Caudate nucleus (tissue), 63 donors: ENCODE measurements at places on chromosomes 7 and 10.

GRCh38 chr7:99010281-99010680 lies 131.9 kb downstream of the TRRAP start:
- no peak for DNase-seq

GRCh38 chr7:45596665-45597095 lies 22.5 kb downstream of the ADCY1 start:
- no peak for DNase-seq

GRCh38 chr10:79018521-79019011 lies 50.2 kb upstream of the ZMIZ1 start:
- DNase-seq, result no peak

- no peak for DNase-seq
These were observed 179.8 kb downstream of the NXPH1 start for GRCh38 chr7:8613191-8613590.

DNA sequence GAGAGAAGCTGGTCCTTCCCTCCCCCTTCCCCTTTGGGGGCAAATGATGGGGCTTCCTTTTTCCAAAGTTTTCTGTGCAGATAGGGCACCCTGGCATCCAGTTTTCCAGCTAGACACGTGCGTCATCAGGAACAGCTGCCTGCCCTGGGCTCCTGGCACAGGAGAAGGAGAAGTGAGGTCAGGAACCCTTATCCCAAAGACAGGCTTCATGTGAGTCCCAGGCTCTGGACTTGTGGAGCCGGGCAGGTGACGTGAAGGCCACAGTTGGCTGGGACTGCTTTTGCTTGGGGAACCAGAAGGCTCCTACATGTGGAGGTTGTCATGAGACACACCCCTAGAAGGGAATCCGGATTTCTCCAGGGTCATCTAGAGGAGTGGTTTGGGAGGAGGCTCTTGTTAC lies 66.5 kb downstream of the RBM20 start:
- DNase-seq, result no peak

GRCh38 chr10:27661514-27662286 lies 83.9 kb downstream of the MKX start:
- no peak for DNase-seq

GRCh38 chr7:17130281-17131059 lies 168.0 kb upstream of the AHR start:
- DNase-seq, result no peak

DNA sequence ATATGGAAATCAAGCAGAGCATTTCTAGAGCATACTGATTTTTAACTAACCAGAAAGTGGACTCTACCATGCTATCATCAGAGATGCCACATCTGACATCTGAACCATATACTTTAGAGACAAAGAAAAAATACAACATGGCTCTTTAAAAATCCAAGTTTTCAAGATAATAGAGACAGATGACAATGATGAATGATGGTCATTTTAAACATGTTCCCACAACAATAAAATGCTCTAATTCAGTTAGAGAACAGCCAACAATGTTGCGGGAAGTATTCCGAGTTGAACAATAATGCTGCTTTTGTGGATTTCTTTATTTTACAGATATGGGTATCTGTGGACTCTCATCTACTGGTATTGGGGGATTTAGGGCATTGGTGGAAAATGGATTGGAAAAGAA lies 52.8 kb downstream of the PRTFDC1 start:
- no peak for DNase-seq

GRCh38 chr10:62244785-62245467 lies 23.7 kb downstream of the RTKN2 start:
- DNase-seq, result no peak

DNA sequence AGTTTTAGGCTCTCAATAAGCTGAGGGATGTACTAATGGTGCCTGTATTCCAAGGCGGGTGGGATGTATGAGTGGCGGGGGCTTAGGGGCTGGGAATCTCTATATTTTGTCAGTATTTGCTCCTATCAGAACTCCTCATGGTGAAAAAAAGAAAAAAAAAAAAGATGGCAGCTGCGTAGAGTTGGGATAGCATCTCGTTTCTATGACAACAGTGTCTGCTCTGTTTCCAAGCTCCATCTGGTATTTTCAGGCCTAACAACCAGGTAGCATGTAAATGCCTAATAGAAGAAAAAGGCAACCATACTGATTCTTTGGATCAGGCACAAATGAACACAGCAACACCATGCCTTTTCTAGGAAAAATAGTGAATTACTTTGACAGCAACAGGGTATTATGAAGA lies 11.7 kb upstream of the CCDC172 start:
- no peak for DNase-seq

DNA sequence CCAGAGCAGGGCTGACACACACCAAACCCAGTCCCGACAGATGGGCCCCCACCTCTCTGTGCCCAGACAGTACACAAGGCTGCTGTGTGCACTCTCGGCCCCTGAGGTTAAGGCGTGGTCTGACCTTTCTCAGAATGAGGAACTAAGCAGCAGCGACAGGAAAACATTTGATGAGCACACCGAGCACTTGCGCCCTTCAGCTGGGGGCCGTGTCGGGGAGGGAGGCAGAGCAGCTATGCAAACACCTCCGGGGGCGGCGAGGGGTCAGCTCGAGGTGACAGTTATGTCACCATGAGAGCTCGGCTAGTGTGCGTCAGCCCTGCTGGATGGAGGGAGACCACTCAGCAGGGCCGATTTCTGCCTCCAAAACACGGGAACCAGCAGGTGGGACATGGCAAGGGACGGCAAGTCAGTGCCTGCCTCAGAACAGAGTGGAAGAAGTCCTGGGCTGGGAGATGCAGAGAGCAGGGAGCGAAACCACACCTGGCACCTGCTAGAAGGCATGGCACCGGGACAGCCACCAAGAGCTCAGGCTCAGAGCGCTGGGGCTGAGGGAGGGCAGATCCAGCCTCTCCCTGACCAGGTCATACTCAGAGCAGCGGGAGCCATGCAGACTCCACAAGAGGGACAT lies 57.4 kb downstream of the CHST15 start:
- DNase-seq, result no peak

DNA sequence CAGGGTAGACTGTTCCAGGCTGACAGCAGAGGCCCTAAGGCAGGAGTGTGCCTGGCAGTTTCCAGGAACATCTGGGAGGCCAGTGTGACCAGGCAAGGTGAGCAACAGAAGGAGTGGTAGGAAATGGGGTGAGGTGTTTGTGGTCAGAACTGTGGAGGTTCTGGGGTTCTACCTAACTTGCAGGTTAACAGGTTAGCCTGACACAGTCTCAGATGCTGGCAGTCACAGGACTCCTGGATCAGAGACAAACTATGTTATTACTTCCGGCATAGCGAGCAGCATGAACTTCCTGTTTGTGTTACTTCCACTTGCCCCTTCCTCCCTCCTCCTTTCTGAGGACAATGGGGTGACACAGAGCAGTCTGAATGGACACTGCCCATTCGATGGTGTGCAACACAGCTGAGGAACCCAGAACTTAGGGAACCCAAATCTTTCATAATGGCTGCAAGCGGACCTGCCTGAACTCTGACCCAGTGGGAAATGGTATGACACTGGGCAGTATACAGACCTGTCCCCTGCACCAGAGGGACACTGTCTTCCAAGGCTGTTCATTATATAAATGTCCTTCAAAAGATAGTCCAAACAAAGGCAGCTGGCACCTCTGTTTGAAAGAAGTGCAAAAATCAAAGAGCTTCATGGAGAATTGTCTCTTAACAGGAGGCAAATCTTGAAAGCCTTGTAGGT lies 3.9 kb upstream of the SAR1A start:
- no peak for DNase-seq

DNA sequence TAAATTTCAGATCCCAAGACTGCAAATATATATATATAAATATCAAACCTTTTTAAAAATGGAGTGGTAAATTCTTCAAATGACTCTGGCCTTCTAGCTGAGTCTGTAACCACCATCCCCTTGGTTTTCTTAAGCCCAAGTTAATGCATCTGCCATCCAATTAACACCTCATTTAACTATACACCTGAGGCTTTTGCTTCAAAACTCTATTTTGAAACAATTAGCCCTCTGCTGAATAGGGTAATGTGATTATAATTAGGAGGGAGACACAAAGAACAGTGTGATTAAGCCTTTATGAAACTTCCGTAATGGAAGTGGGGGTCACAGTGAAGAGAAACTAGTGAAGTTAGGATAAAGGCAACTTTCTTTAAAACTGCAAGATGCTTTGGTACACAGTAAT lies 83.6 kb downstream of the GPR37 start:
- no peak for DNase-seq

DNA sequence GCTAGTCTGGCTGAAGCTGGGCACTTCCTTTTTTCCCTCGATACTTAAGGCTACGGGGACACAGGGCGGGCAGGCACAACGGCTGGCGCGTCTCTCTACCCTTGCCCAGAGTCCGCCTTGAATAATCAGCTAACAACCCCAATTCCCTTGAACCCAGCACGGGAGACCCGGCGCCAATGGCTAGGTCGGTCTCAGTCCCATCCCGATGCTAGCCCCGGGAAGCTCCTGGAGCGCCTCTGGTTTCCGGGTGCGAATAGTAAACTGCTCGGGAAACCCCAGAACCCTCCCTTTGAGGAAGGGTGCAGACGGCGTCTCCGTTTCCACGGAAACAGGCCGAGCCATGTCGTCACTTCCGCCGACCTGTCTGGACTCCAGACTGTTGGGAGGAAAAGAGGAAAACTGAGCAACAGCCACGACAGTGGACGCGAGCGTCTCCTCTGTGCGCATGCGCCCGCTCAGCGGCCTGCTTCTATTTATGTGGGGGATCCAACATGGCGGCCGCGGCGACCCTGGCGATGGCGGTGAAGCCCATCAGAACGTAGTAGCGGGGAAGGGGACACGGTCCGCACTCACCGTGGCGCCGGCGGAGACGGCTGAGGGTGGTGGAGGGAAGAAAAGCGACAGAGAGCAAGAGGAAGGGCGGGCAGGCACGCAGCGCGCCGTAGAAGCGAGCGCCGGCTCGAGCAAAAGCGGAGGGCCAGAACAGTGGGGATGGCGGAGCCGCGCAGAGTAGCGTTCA lies at the start of gene UBN2:
Gene UBN2 (plus strand): TSS at position 464 of the 739 bp plus-strand sequence. CDS start 248 bp downstream, at position 712.
- DNase-seq, result peak; percentile 95

- no peak for DNase-seq
These were observed 28.3 kb downstream of the FZD1 start for GRCh38 chr7:91292506-91292905.

DNA sequence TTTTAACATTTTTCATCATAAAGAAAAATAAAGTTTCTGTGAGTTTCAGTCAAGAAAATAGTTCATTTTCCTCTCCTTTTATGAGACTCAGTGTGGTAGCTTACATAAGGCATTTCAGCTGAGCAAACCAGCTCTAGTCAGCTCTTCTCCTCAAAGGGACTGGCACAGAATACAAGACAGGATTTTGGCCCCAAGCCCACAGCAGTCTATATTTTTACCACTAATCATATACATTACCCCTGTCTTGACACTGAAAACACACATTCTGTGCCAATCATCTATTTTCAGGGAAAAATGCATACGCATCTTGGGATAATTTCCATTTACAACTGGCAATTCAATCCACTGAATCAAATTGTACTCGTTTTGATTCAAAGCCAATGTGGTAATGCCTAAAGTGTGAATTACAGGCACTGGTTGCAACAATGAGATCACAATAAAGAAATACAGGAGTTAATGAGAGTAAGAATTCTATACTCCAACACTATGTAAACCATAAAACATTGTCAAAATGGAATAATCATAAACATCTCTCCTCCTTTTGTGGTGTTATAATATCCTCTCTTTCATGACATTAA lies 186.4 kb downstream of the CACNA2D1 start:
- no peak for DNase-seq

- DNase-seq, result no peak
These were observed 97.5 kb downstream of the UBE2H start for GRCh38 chr7:129855234-129855673.

GRCh38 chr7:158126661-158127060 lies 461.0 kb downstream of the PTPRN2 start:
- no peak for DNase-seq

DNA sequence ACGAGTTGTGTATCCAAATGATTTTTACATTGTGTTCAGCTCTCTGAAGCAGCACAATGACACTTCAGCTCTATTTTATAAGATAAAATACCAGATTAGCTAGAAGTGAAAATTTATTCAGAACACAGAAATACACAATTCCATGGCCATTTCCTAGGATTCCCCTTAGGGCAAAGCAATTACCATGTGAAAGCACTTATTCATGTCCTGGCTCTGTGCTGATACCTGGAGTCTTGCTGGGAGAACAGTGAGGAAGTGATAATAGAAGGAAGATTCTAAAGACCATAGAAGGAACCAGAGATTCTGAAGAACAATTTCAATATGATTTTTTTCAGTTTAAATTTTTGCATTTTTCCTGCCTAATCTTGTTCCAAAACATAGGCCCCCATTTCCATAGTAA lies 657.4 kb upstream of the ZWINT start:
- no peak for DNase-seq

- DNase-seq, result no peak
These were observed 69.7 kb upstream of the CAMK2B start for GRCh38 chr7:44395067-44395466.

GRCh38 chr10:63071145-63071544 lies 62.0 kb upstream of the NRBF2 start:
- DNase-seq, result no peak

DNA sequence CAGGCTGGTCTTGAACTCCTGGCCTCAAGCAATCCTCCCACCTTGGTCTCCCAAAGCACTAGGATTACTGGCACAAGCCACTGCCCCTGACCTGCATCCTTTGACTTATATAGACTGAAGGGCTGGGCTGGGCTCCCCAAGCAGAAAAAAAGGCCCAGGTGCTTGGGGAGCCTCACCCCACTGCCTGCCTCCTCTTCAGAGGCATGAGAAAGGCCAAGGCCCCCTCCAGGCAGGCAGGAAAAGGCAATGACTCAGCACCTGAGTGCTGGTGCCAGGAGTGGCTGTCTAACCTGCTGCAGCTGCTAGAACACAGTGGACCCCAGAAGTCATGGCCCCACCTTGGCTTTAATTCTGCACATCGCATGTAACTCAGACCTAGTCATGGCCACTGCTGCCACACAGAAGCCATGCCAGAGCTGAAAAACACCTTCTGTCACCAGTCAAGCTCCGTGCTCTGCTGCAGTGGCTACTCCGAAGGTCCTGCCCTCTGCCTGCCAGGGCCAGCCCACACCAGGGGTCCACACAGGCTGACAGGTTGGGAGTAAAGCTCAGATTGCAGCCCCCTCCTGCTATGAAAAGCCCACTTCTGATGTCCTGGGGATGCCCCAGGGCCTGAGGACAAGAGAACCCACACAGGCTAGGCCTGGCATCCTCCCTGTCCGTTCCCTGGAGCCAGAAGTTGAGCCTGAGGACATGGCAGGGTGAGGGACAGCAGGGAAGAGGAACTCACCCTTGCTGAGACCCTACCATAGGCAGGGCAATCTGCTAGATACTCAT lies 48.5 kb downstream of the GRID1 start:
- no peak for DNase-seq

DNA sequence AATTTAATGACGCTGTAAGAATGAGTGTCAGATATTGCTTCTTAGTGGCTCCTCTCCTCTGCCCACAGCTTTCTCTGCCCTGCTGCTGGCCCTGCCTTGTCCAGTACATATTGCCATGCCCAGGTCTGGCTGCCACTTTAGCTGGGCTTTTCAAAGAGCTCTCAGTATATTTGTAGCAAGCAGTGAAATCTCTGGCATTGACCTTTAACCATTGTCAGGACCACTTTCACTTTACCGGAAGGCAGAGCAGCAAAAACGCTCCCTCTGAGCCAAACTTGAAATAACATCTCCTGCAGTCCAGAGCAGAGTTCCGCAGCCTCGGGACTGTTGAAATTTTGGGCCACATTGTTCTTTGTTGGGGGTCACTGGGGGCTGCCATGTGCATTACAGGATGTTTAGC lies 13.8 kb downstream of the PDSS1 start:
- no peak for DNase-seq

GRCh38 chr10:77902159-77902558 lies 24.4 kb downstream of the DLG5 start:
- DNase-seq, result no peak

GRCh38 chr10:129877773-129878371 lies 86.2 kb downstream of the EBF3 start:
- no peak for DNase-seq
